ENCODE measurements at places on chromosomes 5 and 9. TPM values are rescaled to one million over a fixed set of nuclear protein-coding genes. Genes with fewer than 3 reads are reported as not detected.

C8G gene
- total RNA-seq, result 1.7 TPM

BRD3OS gene
- 18.2 TPM for total RNA-seq

FAM153A gene
- not detected for total RNA-seq

SH3RF2 gene
- total RNA-seq, result 2.4 TPM

TAF1L gene
- total RNA-seq, result not detected

PCDHA12 gene
- 3.2 TPM for total RNA-seq

SLC46A2 gene
- not detected for total RNA-seq

RAB3C gene
- not detected for total RNA-seq

Measured in A549 treated with Hydrocortisone at 1 μM for 4 hours (cell line).